Cardiac fibroblast (primary cell): ENCODE measurements at places on chromosomes 16 and 17.

GRCh38 chr17:78946631-78947030, 21.4 kb upstream of the TIMP2 start:
- no peak for DNase-seq

DNA sequence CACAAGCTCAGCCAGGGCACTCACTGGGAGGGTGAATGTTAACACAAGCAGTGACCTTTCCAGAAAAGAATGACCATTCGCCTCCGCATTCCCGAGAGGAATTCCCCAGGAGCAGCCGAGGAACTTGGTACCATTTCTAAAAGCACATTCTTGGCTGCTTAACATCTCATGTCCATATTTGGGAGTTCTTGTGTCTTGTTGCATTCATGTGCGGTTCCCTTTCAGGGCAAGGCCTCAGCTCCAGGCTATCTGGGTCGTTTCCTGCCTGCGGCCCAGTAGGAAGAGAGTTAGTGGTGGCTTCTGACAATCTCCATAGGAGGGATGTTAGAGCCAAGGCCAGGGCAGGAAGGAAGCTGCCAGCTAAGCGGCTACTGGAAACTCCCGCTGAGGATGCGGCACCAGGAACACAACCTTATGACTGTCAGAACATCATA, 27.8 kb upstream of the MEAK7 start:
- peak; percentile 87 for DNase-seq

DNA sequence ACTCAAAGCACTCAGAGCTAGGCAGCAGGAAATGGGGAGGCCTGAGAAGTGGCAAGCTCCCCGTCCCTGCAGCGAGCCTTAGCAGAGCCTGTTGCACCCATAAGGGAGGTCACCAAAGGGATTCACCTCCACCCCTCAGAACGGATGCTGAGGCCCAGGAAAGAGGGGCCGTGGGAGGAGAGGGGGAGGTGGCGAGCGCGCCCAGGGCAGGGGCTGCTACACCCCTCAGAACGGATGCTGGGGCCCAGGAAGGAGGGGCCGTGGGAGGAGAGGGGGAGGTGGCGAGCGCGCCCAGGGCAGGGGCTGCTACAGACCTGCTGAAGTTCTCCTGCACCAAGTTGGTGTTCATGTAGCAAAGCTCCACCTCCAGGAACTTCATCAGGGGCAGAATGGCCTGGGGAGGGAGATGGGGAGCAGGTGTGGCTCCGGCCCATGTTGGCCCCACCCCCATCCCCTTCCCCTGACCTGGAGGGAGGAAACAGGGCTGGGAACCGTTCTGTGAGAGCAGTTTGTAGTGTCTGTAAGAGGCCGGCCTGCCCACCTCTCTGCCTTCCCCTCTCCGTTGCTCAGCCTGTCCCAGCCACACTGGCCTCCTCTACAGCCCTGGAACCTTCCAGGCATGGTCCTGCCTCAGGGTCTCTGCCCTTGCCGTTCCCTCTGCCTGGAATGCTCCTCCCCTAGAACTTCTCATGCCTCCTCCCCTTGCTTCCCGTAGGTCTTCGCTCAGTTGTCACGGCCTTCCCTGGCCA, 11.4 kb downstream of the UNC13D start:
- no peak for DNase-seq

DNA sequence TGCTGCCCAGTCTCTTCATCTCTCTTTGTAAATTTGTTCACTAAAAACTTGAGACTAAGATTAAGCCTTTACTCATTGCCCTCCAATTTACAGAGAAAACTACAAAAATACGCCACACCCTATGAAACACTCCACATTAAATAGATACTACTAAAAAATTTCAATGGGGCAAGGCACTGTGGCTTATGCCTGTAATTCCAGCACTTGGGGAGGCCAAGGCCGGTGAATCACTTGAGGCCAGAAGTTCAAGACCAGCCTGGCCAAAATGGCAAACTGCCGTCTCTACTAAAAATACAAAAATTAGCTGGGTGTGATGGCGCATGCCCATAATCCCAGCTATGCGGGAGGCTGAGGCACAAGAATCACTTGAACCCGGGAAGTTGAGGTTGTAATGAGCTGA, 3.8 kb downstream of the UBE2O start:
- peak; percentile 48 for DNase-seq

DNA sequence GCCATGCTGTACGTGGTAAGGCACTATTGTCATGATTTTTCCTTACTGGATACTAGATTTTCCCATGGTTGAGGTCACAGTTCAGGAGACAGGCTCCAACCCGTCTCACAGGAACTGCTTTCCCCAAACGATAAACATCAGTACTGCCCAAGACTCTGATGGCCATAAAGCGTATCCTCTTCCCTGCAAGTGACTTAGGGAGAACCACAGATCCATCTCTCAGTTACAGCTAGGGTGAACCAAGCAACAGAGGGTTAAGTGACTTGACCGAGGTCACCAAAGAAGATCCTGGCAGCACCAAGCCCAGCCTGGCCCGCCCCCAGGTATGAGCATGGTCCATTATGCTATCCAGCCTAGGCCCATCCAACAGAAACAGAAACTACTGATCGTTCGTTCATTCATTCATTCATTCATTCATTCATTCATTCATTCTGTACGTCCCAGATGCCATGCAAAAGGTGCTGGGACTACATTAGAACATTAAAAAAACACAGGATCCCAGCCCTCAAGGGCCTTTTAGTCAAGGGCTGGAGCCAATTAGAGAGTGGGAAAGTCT, 31.0 kb downstream of the MYH11 start:
- no peak for DNase-seq
